ENCODE measurements at places on chromosomes 11 and 22.

DNA sequence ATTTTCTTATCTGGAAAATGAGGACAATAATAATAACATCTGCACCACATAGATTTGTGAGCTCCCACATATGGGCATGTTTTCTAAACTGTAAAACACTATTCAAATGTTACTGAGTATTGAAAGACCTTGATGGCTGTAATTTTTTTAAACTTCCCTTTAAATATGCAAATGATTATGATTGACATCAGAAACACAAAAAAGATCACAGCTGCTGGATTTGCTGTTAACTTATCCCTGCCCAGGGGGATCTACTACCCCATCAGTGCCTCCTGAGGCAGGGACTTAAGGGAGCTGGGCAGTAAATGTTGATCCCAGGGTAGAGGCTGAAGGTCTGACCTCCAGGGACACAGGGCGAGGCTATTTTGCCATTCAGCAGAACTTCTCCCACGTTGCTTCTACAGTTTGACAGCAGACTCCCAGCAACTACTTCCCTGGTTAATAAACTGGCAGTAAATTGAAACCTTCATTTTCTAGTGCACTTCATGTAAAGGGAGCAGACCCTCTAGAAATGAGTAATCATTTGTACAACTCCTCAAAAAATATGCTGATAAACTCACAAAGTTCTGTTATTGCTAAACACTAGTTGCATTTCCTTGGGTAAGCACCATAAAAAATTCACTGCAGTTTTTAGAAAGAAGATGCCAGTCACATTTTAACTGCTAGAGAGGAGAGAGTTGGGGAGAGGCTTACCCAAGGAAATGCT lies 20.3 kb downstream of the TMPRSS5 start:
- no peak for DNase-seq

DNA sequence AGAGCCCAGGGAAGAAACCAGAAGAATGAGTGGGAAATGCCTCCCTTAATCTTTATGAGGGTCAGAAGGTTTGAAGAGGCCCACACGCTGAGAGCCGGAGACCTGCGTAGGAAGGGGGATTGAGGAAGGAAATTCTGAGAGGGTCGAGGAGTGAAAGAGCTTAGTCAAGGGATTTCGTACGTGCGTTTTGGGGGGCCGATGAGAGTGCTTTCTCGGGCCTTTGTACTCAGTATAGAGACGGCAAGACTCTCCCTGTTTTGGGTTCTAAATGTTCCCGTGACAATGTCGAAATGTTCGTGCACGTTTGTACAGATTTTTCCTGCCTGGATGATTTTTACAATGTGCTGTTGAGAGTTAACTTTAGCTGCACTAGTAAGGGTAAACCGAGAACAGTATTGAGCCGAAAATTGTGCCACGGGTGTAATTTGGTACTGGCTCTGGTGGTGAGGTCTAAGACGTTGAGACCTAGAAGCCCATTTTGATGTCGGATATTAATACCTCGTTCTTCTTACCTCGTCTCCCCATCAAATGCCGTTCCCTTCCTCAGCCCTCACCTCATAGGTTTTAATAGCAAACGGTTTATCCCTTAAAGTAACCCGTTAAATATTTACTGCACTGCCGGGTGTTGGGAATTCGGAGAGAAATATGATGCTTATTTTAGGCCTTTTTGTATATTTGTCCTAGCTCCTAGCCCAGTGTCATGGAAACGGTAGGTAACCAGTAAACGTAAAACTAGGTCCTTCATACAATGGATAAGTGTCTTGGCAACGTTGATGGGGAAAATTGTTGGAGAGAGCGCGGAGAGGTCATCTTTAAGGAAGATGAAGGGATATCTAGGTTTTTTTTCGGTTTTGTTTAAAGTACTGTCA lies 734 bp downstream of the C11orf58 start:
- no peak for DNase-seq

- DNase-seq, result no peak
Measured at GRCh38 chr11:86469491-86470388, 95.1 kb downstream of the CCDC81 start.

DNA sequence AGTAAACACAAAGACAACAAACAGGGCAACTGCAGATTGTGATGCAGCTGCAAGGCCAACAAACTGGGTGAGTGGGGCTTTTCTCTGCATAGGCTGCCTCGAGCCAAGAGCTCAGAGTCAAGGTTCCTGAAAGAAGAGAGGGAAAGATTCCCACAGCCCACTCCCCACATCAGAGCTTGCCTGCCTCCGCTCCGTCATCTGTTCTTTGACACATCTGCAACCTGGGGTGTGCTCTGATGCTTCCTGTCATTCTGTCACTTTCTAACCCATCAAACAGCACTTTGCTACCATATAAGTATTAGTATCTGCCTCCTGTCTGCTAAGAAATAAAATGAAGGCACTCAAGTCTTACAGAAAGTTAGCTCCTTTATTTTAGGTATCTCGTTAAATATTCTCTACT lies 46.9 kb downstream of the C22orf31 start:
- no peak for DNase-seq

- no peak for DNase-seq
Measured at GRCh38 chr11:128732471-128733277, 38.8 kb downstream of the FLI1 start.

DNA sequence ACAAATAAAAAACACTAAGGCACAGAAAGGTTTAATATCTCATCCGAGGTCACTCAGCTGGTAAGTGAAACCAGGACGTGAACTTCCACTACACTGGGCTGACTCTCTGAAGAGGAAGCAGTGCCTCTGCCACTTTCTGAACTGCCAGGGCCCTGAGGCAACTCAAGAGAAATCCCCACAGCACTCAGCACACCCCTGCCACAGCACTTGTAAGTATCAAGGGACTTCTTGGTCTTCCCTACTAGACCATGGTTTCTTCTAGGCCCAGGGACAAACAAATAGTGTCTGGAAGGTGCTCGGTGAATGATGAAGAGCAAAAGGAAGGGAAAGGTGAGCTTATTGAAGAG lies 49.7 kb downstream of the RPL27A start:
- DNase-seq, result no peak

DNA sequence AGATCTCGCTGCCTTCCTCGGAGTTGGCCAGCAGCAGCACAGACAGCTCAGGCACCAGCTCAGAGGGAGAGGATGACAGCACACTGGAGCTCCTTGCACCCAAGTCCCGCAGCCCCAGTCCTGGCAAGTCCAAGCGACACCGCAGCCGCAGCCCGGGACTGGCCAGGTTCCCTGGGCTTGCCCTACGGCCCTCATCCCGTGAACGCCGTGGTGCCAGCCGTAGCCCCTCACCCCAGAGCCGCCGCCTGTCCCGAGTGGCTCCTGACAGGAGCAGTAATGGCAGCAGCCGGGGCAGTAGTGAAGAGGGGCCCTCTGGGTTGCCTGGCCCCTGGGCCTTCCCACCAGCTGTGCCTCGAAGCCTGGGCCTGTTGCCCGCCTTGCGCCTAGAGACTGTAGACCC lies 6.4 kb downstream of the PLA2G3 start:
- no peak for DNase-seq

GRCh38 chr22:22478470-22478869 lies 30.1 kb downstream of the ZNF280B start:
- DNase-seq, result no peak

DNA sequence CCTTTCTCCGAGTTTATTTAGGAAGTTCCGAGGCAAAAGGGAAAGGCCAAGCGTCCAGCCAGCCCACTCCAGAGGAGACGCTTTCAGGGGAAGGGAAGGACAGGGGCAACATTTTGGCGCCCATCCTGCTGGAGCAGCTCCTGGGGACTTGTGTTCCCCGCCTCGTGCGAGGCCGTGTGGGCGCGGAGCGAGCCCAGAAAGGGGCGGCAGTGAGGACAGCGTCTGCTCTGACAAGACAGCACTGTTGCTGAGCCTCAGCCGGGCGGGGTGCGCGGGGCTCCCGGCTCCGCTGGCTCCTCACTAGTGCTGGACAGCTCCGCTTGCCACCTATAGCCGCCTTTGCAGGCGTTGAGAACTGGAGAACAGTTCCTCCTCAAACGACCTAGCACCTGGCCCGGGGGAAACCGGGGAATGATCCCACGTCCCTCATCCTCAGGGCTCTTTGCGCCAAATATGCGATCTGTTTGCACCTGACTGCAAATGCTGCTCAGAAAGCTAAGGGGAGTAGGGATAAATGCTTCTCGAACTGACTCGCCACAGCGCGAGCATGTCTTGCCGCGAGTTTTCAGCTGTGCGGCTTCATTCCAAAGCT lies 722 bp upstream of the GUCY1A2 start:
- peak; percentile 56 for DNase-seq

- DNase-seq, result no peak
Measured at GRCh38 chr22:17634696-17635095, 3.9 kb upstream of the BCL2L13 start.

- DNase-seq, result no peak
Measured at GRCh38 chr22:49668402-49668801, 159.3 kb downstream of the BRD1 start.

GRCh38 chr22:26830837-26831236 lies 173.4 kb downstream of the MIAT start:
- no peak for DNase-seq

DNA sequence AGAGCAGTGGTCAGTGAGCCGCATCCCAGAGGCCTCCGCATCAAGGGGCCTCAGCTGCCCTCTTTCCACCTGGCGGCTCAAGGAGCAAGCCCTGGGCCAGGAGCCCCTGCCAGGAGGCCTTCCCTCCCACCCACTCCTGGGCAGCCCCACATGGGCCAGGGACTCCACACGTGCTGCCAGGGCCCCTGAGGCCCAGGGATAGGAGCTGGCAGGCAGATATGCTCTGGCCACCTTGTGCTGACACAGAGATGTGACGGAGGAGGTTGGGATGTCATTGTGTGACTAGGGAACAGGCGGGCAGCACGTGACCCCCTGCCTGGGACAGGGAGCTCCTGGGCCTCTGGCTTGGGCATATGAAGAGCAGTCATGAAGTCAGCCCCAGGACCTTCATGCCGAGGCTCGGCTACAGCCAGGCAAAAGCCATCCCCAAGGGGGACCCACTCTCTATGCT lies 77.9 kb downstream of the PIWIL3 start:
- DNase-seq, result no peak

DNA sequence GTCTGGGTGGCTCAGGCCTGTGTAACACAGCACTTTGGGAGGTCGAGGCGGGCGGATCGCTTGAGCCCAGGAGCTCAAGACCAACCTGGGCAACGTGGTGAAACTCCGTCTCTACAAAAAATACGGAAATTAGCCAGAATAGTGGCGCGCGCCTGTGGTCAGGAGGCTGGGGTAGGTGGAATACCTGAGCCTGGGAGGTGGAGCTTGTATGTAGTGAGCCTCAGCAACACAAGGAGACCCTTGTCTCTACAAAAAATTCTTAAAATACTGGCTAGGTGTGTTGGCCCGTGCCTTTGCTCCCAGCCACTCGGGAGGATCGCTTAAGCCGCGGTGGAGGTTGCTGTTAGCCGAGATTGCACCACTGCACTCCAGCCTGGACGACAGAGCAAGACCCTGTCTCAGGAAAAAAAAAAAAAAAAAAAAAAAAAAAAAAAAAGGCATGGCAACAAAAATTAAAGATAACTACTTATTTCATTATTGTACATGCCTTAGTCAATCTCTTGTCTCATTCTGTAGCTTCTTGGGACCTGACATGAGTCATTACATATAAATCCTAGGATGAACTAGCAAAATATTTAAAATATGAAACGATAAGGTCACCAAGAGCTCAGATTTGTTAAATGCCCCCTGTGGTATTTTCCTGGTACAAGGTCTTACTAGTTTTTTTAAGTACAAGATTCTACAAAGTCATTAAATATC lies 1.1 kb downstream of the TAF1D start:
- peak; percentile 25 for DNase-seq

GRCh38 chr11:124119103-124119502 lies 3.9 kb downstream of the VWA5A start:
- DNase-seq, result no peak

DNA sequence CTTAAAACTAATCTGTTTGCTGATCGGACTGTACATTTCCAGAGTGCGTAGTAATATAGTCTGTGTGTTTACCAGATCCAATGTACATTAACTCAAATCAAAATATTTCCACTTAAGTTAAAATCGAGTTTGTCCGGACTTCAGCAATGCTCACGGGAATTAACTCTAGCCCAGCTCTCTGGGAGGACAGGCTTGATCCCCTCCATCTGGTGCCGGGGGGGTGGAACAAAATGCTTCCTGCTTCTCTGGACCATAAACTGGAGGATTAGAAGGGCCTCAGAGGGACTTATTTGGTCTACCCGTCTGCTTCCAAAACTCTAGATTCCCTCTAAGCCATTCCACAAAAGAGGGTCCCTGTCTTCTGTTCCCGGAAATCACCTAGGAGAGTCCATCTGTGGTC lies 511.2 kb downstream of the BUD13 start:
- no peak for DNase-seq

DNA sequence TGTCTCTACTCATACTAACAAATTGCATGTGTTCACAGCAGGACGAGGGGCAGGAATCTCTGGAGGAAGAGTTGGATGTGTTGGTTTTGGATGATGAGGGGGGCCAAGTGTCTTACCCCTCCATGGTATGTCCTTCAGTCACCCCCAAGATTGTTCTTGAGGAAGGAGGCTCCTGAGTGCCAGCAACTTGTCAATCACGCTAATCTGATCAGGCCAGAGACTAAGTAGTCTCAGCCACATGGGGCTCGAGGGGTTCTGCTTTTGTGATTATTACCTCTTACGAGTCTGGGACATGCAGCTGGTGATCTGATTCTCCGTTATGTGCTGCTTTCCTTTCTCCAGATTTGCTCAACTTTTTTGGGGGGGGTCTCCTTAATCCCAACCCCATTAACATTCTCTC lies 54.3 kb downstream of the CTNND1 start:
- DNase-seq, result no peak

GRCh38 chr11:2666828-2667570 lies 32.8 kb downstream of the KCNQ1OT1 start:
- peak; percentile 9 for DNase-seq

GRCh38 chr22:26563022-26563421 lies 26.9 kb downstream of the TPST2 start:
- peak; percentile 54 for DNase-seq

DNA sequence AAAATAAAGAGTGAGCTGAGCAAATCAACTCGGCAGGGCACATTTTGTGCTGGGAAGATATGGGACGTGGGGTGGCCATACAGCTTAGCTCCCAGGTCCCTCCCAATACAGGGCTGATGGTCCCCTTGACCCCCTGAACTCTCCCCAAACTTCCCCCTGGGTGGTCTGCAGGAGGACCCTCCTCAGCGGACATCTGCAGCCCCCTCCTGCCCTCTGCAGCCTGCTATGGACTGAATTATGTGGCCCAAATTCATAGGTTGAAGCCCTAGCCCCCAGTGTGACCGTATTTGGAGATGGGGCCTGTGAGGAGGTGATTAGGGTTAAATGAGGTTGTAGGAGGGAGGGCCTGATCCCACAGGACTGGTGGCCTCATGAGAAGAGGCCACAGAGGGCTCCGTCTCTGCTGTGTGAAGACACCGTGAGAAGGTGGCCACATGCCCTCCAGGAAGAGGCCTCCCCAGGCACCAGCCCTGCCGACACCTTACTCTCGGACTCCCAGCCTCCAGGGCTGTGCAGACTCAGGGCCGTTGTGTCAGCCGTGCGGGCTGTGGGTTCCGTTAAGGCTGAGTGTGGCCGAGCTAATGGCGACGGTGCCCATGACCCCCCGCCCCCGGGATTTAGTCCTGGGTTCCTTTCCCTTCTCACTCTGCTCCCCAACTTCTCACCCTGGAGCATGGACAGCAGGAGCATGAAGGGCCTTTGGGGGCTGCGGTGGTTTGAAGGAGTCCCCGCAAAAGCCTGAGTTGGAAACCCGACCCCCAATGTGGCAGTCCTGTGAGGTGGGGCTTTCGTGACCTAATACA lies 1042.8 kb downstream of the BRD1 start:
- no peak for DNase-seq

- DNase-seq, result no peak
Measured at GRCh38 chr11:35787013-35787504, 124.5 kb downstream of the TRIM44 start.

GRCh38 chr22:22968366-22968765 lies 80.8 kb downstream of the IGLL5 start:
- DNase-seq, result no peak

GRCh38 chr22:42379966-42380537 lies 52.2 kb downstream of the NFAM1 start:
- no peak for DNase-seq
